ENCODE measurements at places on chromosomes 16 and 17.

DNA sequence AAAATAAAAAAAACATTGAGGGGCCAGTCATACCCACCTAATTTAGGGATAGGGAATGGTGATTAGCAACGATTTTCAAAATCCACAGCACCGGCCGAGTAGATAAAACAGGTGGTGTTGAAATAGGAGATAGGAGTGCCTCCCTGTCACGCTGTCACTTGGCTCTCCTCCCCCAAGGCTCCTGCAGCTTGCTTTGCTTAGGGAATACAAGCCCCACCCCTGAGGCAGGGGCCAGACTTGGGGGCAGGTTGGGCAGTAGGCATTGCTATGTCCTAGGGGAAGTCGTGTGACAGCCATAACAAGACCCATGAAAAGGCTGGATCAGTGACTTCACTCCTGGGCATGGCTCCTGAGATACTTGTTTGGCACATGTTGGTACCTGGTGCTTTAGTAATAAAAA is 25.8 kb downstream of the POLR2A start:
- no peak for DNase-seq

DNA sequence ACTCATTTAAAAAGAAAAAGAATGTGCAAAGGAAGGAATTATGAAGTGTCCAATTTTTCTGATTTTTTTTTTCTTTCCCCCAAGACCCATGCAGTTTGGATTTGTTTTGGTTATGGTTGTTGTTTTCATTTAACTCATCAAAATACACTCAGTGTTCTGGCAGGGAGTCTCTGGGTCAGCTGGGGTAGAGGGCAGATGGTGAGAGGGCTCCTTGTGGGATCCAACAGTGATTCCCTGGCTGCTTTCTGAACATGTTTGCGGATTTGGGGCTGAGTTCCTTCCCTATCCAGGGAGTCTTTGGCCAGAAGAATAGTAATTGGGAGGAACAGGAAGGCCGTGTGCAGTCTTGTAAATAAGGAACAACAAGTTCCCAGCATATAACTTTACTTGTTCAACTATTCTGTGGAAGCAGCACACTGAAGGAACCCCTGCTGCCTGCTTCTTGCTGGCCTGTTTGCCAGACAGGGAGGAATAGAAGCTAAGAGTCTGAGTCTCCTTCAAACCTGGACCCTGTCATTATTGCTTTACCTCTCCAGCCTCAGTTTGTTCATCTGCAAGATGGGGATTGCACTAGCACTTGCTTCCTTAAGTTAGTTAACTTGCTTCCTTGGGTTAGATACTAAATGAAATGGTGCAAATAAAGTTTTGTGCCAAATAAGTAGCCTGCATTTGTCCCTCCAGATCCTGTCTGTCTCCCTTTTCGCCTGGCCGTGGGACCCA is 32.1 kb downstream of the C17orf67 start:
- DNase-seq, result no peak

DNA sequence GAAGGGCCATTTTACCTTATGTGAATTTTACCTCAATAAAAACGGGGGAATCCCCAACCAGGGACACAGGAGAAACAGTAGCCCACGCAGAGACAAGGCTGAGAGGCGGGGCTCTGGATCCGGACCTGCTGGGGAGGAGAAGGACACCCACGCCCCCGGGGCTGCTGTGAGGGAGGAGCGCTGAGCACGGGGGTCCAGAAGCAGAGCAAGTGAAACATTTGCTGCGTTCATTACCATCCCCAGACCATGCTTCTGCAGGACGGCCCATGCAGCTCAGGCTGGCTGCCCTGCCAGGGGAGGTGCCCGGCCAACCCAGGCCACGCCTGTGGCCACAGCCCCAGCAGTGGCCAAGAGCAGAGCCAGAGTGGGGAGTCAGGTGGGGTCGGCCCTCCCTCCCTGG is 50.0 kb downstream of the KCNJ18 start:
- DNase-seq, result no peak

- DNase-seq, result no peak
Observed at GRCh38 chr17:42055027-42055426, 4.6 kb upstream of the C17orf113 start.

GRCh38 chr17:48486557-48486956 is 44.3 kb downstream of the HOXB1 start:
- no peak for DNase-seq

Measured in activated CD4-positive, alpha-beta T cell treated with anti-CD3 and anti-CD28 coated beads for 24 hours (primary cell).